ENCODE measurements at places on chromosomes 6 and 20.
A peak's percentile ranks its signal among the peaks of the same experiment; 100 is the strongest.

DNA sequence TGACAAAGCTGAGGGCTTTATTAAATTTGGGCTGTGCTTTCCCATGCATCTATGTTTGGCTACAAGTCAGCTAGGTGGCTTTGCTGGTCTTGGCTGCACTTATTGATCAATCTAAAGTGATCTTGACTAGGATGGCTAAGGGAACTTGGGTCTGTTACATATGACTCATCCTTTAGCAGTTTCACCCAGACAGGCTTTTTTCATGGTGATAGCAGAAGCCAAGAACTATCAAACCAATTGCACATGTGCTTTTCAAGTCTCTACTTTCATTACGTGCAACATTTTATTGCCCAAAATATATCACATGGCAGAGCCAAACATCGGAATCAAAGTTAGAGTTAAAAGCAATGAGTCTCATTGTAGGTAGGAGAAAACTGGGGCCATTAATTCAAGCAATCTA lies 626.3 kb downstream of the TENT5A start:
- no peak overlapping the region for H3K4me3 ChIP-seq
- no peaks in the 10 kb centered on the region for H3K27me3 ChIP-seq
- no peak for DNase-seq
- H3K36me3 ChIP-seq, result no peaks in the 10 kb centered on the region
- no peaks in the 10 kb centered on the region for H3K4me1 ChIP-seq

DNA sequence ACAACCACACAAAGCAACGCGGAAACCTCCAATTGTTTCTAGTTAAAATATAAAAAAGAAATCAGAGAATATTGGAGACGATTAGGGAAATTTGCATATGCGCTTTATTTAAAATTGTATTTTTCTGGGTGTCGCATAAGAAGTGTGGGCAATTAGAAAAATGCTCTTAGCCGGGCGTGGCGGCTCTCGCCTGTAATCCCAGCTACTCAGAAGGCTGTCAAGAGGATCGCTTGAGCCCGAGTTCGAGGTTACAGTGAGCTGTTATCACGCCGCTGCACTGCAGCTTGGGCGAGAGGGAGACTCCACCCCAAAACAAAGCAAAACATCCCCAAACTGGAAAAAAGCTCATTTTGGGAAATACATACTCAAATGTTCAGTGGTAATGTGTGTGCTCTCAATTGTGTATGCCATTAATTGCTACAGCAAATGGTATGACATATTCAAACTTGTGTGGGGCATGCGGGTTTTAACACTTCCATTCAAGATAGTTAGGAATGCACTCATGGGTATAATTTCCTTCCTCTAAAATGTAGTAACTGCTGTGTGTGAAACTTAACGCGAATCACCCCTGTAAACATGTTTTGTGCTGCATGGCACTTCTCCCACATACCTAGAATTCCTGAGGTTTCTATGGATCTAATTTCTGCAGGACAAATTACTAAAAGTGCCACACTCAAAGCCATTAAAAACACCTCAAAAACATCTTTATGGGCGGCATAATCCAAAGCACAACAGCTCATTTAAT lies 54.7 kb upstream of the HFE start:
- no peaks in the 10 kb centered on the region for H3K36me3 ChIP-seq
- H3K27me3 ChIP-seq, result no peaks in the 10 kb centered on the region
- H3K27ac ChIP-seq, result peak overlapping the region; percentile 82
- no peaks in the 10 kb centered on the region for H3K4me1 ChIP-seq
- H3K4me3 ChIP-seq, result peak overlapping the region; percentile 50

DNA sequence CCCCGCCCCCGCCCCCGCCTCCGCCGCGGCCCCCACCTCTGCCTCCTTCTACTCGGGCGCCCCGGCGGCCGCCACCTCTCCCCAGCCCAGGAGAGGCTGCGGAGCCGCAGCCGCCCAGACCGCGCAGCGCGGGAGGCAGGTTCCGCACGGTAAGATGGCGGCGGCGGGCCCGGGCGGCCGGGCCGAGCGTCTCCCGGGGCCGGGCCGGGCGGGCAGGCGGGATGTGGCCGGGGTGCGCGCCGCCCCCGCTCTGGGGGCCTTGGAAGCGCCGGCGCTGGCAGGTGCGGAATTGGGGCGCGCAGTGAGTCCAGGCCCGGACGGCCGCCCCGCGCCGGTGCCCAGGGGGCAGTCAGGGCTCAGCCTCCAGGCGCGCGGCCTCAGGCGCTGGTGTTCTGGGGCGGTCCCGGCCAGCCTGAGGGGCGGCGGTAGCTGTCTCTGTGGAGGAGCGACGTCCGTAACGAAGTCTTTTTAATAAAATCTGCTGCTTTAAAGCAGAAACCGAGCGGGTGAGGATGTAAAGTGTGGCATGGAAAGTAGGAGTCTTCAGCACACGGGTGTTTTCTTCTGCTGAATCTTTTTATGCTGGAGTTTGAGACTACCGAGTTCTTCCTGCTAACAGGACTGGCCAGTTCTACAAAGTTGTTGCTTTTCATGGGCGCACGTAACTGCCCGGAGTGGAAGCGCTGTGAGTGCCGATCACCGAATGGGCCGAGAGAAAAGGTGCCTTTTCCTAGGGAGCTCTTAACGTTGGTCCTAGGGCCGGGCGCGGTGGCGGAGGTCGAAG lies at the start of gene GID8:
Gene GID8, plus strand, starts transcription at position 43 of the 784 bp plus-strand sequence. CDS start 3,356 bp downstream, outside the sequence.
- H3K27ac ChIP-seq, result peak within 1 kb of the TSS; percentile 95
- H3K4me3 ChIP-seq, result peak within 1 kb of the TSS; percentile 71
- DNase-seq, result peak; percentile 22
- no peaks in the 10 kb centered on the region for H3K27me3 ChIP-seq
- H3K36me3 ChIP-seq, result peaks cover under 1% of the 10 kb centered on the region
- H3K4me1 ChIP-seq, result peaks cover 22% of the 10 kb centered on the region

DNA sequence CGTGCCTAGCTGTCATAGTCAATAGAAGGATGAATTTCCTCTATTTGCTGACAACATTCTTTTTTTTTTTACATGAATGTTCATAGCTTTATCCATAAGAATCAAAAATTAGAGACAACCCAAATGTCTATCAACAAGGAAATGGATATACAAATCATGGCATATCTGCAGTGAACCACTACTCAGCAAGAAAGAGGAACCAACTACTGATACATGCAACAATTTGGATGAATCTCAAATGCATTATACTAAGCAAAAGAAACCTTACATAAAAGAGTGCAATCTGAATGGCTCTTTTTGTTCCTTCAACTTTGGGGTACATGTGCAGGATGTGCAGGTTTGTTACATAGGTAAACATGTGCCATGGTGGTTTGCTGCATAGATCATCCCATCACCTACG lies 17.7 kb upstream of the MCM9 start:
- no peaks in the 10 kb centered on the region for H3K4me1 ChIP-seq
- DNase-seq, result no peak
- H3K27me3 ChIP-seq, result no peaks in the 10 kb centered on the region
- H3K36me3 ChIP-seq, result no peaks in the 10 kb centered on the region

GRCh38 chr6:9455864-9456658 lies 958.8 kb downstream of the TFAP2A start:
- H3K27me3 ChIP-seq, result no peaks in the 10 kb centered on the region
- no peaks in the 10 kb centered on the region for H3K36me3 ChIP-seq
- H3K27ac ChIP-seq, result no peak overlapping the region
- no peaks in the 10 kb centered on the region for H3K4me1 ChIP-seq

- no peaks in the 10 kb centered on the region for H3K4me1 ChIP-seq
- no peak for DNase-seq
- no peaks in the 10 kb centered on the region for H3K36me3 ChIP-seq
- no peaks in the 10 kb centered on the region for H3K27me3 ChIP-seq
- H3K4me3 ChIP-seq, result no peak overlapping the region
- no peak overlapping the region for H3K27ac ChIP-seq
These were observed 135.9 kb downstream of the AGPAT4 start for GRCh38 chr6:161137839-161138542.

DNA sequence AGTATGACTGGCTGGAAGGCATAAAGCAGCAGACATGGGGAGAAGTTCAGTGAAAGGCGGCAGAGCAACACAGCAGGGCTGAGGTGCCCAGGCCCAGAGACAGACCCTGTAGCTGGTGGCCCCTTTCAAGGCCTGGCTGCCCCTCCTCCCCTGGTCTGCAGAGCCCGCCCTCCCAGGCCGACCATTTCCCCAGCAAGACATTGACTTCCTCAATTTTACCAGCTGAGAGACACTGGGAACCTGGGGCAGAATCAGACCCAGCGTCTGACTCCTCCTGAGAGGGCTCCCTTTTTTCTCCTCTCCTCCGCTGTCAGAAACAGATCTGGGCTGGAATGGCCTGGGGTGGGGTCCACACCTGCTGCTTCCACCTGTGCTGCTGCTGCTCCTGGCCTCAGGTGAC lies at the start of gene TREML4:
Gene TREML4, plus strand, starts transcription at position 254 of the 400 bp plus-strand sequence. Its CDS starts 79 bp downstream, at position 333.
- no peaks in the 10 kb centered on the region for H3K4me1 ChIP-seq
- H3K27ac ChIP-seq, result no peak within 1 kb of the TSS
- no peaks in the 10 kb centered on the region for H3K36me3 ChIP-seq
- H3K27me3 ChIP-seq, result no peaks in the 10 kb centered on the region

DNA sequence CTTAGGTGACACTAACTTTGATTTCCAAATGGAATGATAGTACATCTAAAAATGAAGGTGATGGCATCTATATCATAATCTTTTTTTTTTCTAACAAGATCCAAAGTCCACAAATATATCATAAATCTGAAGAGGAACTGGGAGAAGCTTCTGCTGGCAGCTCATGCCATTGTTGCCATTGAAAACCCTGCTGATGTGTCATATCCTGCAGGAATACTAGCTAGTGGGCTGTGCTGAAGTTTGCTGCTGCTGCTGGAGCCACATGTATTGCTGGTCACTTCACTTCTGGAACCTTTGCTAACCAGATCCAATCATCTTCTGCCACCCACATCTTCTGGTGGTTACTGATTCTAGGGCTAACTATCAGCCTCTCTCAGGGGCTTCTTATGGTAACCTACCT lies 27.4 kb upstream of the KHDC1 start:
- no peaks in the 10 kb centered on the region for H3K27me3 ChIP-seq
- H3K36me3 ChIP-seq, result no peaks in the 10 kb centered on the region
- no peak overlapping the region for H3K27ac ChIP-seq
- no peaks in the 10 kb centered on the region for H3K4me1 ChIP-seq
- no peak for DNase-seq
- H3K4me3 ChIP-seq, result no peak overlapping the region

GRCh38 chr6:100103194-100103593 lies 109.2 kb upstream of the MCHR2 start:
- H3K27me3 ChIP-seq, result no peaks in the 10 kb centered on the region
- no peak overlapping the region for H3K27ac ChIP-seq
- no peaks in the 10 kb centered on the region for H3K36me3 ChIP-seq

GRCh38 chr6:90202156-90202555 lies 94.5 kb downstream of the BACH2 start:
- no peaks in the 10 kb centered on the region for H3K36me3 ChIP-seq
- H3K27ac ChIP-seq, result no peak overlapping the region
- H3K4me3 ChIP-seq, result no peak overlapping the region
- no peak for DNase-seq
- no peaks in the 10 kb centered on the region for H3K4me1 ChIP-seq

DNA sequence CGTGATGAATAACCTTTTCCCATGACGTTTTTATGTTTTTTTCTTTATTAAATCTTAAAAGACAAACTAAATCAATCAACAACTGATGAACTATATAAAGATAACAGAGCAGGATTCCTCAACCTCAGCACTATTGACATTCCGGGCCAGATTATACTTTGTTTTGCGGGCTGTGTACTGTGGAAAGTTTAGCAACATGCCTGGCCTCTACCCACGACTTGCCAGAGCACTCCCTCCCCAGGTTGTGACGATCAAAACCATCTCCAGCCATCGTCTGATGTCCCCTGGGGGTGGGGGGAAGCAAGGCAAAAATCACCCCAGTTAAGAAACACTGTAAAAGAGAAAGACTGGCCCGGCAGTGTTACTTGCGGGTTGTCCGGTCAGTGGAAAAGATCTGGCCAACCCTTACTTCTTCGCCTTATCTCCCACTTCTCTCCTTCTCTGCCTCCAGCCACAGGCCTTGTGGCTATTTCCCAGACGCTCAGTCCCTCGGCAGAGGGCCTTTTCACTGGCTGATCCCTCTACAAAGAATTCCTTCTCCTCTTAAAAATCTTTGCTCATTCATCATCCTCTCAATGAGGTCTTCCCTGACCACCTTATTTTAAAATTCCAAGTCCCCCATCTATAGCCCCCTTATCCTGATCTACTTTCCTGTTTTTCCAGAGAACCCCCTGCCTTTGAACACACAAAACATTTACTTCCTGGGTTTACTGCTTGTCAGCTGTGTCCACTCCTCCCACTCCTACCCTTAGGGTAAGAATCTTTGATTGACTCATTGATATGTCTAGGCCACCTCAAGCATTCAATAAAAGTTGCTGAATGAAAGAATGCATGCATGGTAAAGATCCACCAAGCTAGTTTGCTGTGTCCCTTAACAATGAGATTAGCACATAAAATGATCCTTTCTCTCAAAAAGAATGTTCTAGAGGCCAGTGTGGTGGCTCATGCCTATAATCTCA lies 14.7 kb upstream of the RAB22A start:
- DNase-seq, result no peak
- no peaks in the 10 kb centered on the region for H3K36me3 ChIP-seq
- H3K4me3 ChIP-seq, result no peak overlapping the region
- no peaks in the 10 kb centered on the region for H3K27me3 ChIP-seq
- H3K27ac ChIP-seq, result no peak overlapping the region
